ENCODE measurements at places on chromosomes 4 and X. TPM values are rescaled to one million over a fixed set of nuclear protein-coding genes. Genes with fewer than 3 reads are reported as not detected.

DNA sequence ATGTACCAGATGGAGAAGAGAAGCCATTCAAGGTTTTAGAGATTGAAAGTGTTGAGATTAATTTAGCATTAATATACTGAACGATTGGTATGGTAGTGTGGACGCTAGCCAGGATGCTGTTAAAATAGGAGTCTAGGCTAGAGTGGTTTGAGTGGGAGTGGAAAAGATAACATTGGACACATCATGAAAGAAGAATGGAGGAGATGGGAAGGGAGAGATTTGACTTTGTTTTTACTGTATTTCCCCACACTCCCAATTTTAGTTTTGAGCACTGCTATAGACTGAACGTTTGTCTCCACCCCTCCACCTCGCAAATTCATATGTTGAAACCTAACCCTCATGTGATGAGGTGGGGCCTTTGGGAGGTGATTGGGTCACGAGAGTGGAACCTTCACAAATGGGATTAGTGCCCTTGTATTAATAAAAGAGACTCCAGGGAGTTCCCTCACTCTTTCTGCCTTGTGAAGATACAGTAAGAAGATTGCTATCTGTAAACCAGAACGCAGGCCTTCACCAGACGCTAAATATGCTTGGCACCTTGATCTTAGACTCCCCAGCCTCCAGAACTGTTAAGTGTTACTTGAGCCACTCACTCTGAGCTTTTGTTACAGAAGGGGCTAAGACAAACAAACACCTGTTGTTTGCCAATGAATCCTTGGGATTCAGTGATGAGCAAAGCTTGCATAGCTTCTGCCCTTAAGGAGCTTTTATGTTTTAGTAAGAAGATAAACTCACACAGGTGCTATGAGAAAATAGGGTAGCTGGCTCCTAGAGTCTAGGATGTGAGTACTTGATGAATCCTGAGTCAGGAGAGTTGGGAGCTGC, 25.8 kb downstream of the USP9X start:
- H3K4me1 ChIP-seq: no peaks in the 10 kb centered on the region
- H3K36me3 ChIP-seq: no peaks in the 10 kb centered on the region
- no peaks in the 10 kb centered on the region for H3K27me3 ChIP-seq

DNA sequence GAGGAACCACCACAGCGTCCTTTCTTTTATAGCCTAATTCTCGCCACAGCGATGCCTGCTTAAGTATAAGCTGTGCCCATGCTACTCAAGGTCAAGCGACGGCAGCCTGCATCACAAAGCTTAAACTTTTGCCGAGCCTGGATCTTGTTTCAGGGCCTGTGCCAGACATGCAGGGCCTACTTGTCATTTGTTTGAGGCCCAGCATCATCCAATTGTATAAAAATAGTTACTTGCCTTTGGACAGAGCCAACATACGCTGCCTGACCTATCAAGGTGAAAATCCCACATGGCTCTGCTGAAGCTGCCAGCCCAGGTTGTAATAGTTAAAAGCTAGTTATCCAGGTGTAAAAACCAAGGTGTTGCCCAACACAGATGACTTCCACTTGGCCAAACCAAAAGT, 107.1 kb downstream of the TMEM131L start:
- peaks cover 38% of the 10 kb centered on the region for H3K4me1 ChIP-seq
- DNase-seq: no peak
- H3K27ac ChIP-seq: peak overlapping the region; percentile 18
- H3K27me3 ChIP-seq: no peaks in the 10 kb centered on the region
- H3K4me3 ChIP-seq: no peak overlapping the region

- no peak overlapping the region for H3K27ac ChIP-seq
- no peaks in the 10 kb centered on the region for H3K36me3 ChIP-seq
- no peaks in the 10 kb centered on the region for H3K4me1 ChIP-seq
These were observed 154.3 kb downstream of the CFAP299 start for GRCh38 chr4:80489798-80490197.

DNA sequence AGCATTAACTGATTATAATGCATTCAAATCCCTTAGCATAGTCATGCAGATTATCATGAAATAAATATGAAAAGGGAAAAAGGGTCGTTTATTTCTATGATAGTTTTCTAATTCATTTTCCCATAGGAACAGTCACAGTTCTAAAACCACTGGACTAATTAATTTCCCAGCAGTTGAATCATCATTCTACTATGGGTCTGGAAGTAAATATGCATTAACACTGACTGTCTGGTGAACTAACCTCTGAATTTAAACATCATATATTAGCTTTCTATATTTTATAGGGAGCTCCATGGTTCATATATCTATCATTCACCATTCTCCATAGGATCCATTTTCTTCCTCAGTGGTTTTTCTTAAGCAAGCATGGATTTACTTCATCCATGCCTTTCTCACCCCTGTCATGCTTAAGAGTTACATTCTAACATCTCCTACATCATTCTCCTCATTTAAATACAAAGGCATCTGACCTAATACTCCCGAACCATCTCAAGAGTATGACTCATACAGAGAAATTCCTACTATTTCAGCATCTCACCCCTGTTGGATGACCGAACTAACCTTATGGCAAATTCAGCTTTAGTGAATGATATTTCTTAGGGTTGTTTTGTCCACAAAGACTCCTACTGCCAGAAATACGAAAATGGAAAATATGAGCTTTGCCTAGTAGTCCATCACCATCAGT, 198.7 kb upstream of the ADAMTS3 start:
- H3K27me3 ChIP-seq: no peaks in the 10 kb centered on the region
- no peaks in the 10 kb centered on the region for H3K4me1 ChIP-seq
- H3K27ac ChIP-seq: no peak overlapping the region
- no peak overlapping the region for H3K4me3 ChIP-seq
- no peaks in the 10 kb centered on the region for H3K36me3 ChIP-seq

DNA sequence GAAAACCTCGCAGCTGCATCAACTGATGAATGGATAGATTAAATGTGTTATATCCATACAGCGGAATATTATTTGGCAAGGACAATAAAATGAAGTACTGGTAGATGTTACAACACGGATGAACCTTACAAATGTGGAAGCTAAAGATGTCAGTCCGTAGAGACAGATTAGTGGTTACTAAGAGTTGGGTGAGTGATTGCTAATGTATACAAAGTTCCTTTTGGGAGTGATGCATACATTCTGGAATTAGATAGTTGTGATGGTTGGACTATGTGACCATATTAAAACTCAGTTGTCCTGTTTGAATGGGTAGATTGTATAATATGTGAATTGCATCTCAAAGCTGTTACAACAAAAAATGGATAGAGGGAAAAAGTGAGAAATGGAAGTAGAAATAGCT, 2.8 kb downstream of the FIP1L1 start:
- no peak overlapping the region for H3K4me3 ChIP-seq
- DNase-seq: no peak
- H3K27me3 ChIP-seq: no peaks in the 10 kb centered on the region
- no peak overlapping the region for H3K27ac ChIP-seq
- H3K4me1 ChIP-seq: peaks cover 15% of the 10 kb centered on the region
- H3K36me3 ChIP-seq: no peaks in the 10 kb centered on the region

- H3K27me3 ChIP-seq: no peaks in the 10 kb centered on the region
- H3K36me3 ChIP-seq: no peaks in the 10 kb centered on the region
- no peak overlapping the region for H3K27ac ChIP-seq
- H3K4me3 ChIP-seq: no peak overlapping the region
These were observed 115.5 kb downstream of the JADE1 start for GRCh38 chr4:128924951-128925350.

DNA sequence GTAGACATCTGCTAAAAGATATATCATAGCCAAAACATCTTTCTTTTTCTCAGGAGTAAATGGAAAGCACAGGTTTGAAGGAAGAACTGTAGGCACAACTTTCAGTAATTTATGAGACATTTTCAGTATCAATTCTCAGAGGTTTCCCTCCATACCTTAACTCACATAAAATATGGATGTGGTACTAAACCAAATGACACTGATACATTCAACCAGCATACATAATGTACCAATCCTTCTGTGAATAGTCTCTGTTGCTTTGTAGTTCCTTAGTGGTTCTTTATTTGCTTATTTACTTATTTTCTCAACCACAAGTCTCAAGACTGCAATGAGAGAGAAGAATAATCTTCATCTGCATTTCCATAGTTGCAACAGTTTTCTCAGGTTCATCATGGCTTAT, 96.1 kb downstream of the ARHGAP24 start:
- no peak for DNase-seq
- H3K27me3 ChIP-seq: no peaks in the 10 kb centered on the region
- H3K4me1 ChIP-seq: no peaks in the 10 kb centered on the region
- H3K4me3 ChIP-seq: no peak overlapping the region

DNA sequence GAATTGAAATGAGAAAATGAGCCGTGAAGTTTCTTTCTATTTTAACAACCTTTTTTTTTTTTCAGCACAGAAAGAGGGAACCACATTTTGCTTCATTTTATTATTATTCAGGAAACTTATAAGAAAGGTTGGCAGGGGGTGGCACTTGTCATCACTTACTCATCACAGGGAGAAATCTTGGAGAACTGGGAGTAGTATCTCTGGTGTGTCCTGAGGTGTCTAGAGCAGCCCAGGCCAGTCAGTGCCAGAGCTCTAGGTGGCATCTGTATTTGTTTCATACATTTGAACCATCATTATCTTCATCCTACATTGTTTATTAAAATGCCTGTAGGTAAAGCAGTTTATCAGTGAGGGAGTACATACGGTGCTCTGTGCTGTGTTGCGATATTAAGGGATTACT, 43.8 kb upstream of the ARHGAP24 start:
- H3K36me3 ChIP-seq: no peaks in the 10 kb centered on the region
- no peak overlapping the region for H3K4me3 ChIP-seq

GRCh38 chr4:152640058-152640921, 39.5 kb downstream of the TMEM154 start:
- DNase-seq: no peak
- H3K4me3 ChIP-seq: no peak overlapping the region
- no peaks in the 10 kb centered on the region for H3K36me3 ChIP-seq
- H3K27me3 ChIP-seq: no peaks in the 10 kb centered on the region

GRCh38 chr4:15809466-15809865, 31.3 kb downstream of the CD38 start:
- DNase-seq: no peak
- H3K27ac ChIP-seq: no peak overlapping the region
- H3K36me3 ChIP-seq: no peaks in the 10 kb centered on the region
- no peaks in the 10 kb centered on the region for H3K27me3 ChIP-seq
- H3K4me3 ChIP-seq: no peak overlapping the region

DNA sequence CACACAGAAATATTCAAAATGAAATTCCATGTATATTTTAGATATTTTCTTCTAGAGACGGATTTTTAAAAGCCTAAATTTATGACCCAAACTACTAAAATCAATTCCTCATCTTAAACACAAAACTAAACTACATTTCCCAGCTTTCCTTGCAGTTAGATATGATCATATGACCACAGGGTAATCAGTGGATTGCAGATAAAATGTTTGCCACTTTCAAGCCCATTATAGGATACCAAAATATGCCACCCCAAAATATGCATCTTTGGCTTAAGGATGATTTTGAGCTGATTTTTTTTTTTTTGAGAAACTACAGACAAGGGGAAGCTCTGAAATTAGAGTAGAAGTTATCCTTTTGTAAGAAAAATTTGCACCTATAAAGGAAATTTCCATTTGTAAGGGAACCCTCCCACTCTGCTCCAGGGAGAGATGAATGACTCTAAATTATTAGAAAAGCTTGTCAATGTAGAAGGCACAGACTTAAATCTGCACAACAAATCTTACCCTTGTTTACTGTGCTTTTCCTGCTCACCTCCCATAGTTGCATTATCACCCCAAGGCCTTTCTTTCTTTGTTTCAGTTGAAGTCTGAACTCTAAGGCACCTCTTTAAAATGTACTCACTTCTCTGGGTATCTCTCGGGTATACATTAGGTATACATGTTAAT, 503.0 kb downstream of the PDHA2 start:
- no peaks in the 10 kb centered on the region for H3K36me3 ChIP-seq
- no peak for DNase-seq
- no peaks in the 10 kb centered on the region for H3K27me3 ChIP-seq

DNA sequence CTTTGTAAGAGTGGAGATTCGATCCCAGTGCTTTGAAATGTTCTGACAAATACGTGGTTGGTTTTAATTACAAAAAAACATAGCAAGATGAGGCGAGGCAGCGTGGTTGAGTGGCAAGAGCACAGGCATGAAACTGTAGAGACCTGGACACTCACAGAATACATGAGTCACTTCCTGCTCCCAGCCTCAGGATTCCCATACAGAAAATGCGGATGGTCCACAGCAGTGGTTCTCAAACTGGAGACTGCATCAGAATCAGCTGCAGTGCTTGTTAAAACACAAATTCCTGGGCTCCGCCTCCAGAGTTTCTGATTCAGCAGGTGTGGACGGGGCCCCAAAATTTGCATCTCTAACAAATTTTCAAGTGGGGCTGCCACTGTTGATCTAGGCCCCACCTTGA, 10.1 kb downstream of the OTOP1 start:
- H3K4me1 ChIP-seq: no peaks in the 10 kb centered on the region
- no peak for DNase-seq
- H3K4me3 ChIP-seq: no peak overlapping the region
- H3K36me3 ChIP-seq: no peaks in the 10 kb centered on the region
- no peak overlapping the region for H3K27ac ChIP-seq
- no peaks in the 10 kb centered on the region for H3K27me3 ChIP-seq

GRCh38 chr4:10075158-10075863, 41.3 kb downstream of the WDR1 start:
- no peaks in the 10 kb centered on the region for H3K4me1 ChIP-seq
- no peak overlapping the region for H3K4me3 ChIP-seq
- H3K27ac ChIP-seq: no peak overlapping the region
- DNase-seq: no peak
- peaks cover 62% of the 10 kb centered on the region for H3K36me3 ChIP-seq

GRCh38 chr4:168584321-168584771, 87.5 kb downstream of the PALLD start:
- H3K27ac ChIP-seq: no peak overlapping the region
- no peaks in the 10 kb centered on the region for H3K27me3 ChIP-seq
- H3K4me1 ChIP-seq: no peaks in the 10 kb centered on the region
- no peaks in the 10 kb centered on the region for H3K36me3 ChIP-seq
- no peak overlapping the region for H3K4me3 ChIP-seq

GRCh38 chr4:152660526-152660925, 19.3 kb downstream of the TMEM154 start:
- no peaks in the 10 kb centered on the region for H3K27me3 ChIP-seq
- H3K36me3 ChIP-seq: no peaks in the 10 kb centered on the region
- no peaks in the 10 kb centered on the region for H3K4me1 ChIP-seq
- H3K4me3 ChIP-seq: no peak overlapping the region
- H3K27ac ChIP-seq: no peak overlapping the region

- no peaks in the 10 kb centered on the region for H3K27me3 ChIP-seq
- no peaks in the 10 kb centered on the region for H3K36me3 ChIP-seq
- DNase-seq: no peak
- no peak overlapping the region for H3K27ac ChIP-seq
These were observed 134.8 kb downstream of the HS3ST1 start for GRCh38 chr4:11293866-11294265.

- H3K36me3 ChIP-seq: no peaks in the 10 kb centered on the region
- no peak overlapping the region for H3K4me3 ChIP-seq
- no peak for DNase-seq
- no peaks in the 10 kb centered on the region for H3K27me3 ChIP-seq
These were observed 46.4 kb downstream of the ASMT start for GRCh38 chrX:1661048-1661921.

Gene CENPI
- total RNA-seq: not detected

Gene FGA
- total RNA-seq: 13.0 TPM

Gene IL15
- 1.4 TPM for total RNA-seq

Gene DRP2
- 0.06 TPM for total RNA-seq

Gene MAGEA1
- total RNA-seq: not detected

Gene TBX22
- total RNA-seq: not detected

Gene TRPC5OS
- not detected for total RNA-seq

Data from pancreas (tissue), 10 donors.